ENCODE measurements at places on chromosomes 13 and 19. TPM values are rescaled to one million over a fixed set of nuclear protein-coding genes. Genes with fewer than 3 reads are reported as not detected.

Gene PSG3
- 0.13 TPM for total RNA-seq

Gene RNF225
- total RNA-seq, result not detected

DNA sequence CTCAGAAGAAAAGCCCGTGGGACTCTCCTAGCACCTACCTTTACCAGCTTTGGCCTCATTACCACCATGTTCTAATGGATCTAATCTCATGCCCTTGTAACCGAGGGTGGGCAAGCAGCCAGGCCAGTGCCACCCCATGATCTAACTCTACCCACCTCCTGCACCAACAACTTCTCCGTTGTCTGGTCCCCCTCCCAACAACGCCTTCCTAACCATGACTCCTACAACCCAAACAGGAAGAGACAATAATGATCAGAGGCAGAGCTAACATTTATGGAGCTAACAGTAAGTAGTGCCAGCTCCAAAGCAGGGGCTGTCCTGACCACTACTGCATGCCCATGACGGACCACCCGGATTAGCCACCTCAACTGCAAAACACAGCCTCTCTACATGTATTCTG lies 3.5 kb downstream of the USP12 start:
- peak overlapping the region; percentile 99 for H3K27ac ChIP-seq
- H3K4me1 ChIP-seq, result peaks cover 49% of the 10 kb centered on the region
- H3K36me3 ChIP-seq, result peaks cover 47% of the 10 kb centered on the region
- no peak for ATAC-seq
- H3K27me3 ChIP-seq, result no peaks in the 10 kb centered on the region

Gene NCAN
- not detected for total RNA-seq

GRCh38 chr13:51559946-51560735 lies 24.1 kb upstream of the WDFY2 start:
- no peaks in the 10 kb centered on the region for H3K36me3 ChIP-seq
- no peak overlapping the region for H3K4me3 ChIP-seq
- peaks cover 4% of the 10 kb centered on the region for H3K27me3 ChIP-seq
- ATAC-seq, result no peak
- no peak overlapping the region for H3K27ac ChIP-seq
- H3K4me1 ChIP-seq, result peaks cover 20% of the 10 kb centered on the region

GRCh38 chr13:113646376-113646775 lies 11.6 kb downstream of the ATP4B start:
- no peak for ATAC-seq
- peaks cover 5% of the 10 kb centered on the region for H3K4me1 ChIP-seq
- H3K36me3 ChIP-seq, result peaks cover 11% of the 10 kb centered on the region
- no peak overlapping the region for H3K4me3 ChIP-seq
- H3K27ac ChIP-seq, result peak overlapping the region; percentile 58

- H3K36me3 ChIP-seq, result no peaks in the 10 kb centered on the region
- H3K4me3 ChIP-seq, result no peak overlapping the region
- H3K27ac ChIP-seq, result no peak overlapping the region
- no peaks in the 10 kb centered on the region for H3K27me3 ChIP-seq
- H3K4me1 ChIP-seq, result no peaks in the 10 kb centered on the region
These were observed 1426.4 kb downstream of the PCDH9 start for GRCh38 chr13:65803530-65804392.

DNA sequence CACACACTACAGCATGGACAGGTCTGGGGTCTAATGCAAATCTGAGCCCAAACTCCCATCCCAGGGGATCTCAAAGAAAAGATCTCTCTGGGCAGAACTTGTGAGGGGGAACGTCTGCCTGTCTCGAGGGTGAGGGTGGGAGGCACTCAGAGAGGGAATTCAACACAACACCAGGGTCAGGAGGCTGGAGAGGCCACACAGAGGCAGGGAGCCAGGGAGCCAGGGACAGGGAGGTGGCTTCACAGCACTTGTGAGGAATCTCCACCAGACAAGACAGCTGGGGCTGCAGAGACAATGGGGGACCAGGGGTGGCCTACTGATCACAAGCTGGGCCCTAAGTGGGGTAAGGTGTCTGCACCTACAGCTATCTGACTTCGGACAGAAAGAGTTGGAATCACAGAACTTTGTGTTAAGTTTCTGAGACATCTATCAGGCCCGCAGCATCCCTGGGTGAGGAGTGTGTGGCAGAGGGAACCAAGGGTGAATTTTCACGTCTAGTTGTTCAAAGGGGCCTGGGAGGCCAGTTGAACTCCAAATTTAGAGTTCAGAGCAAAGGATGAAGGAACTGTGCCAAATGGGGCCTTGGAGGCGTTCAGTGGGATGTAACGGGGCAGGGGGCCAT lies 12.7 kb upstream of the AKAP8L start:
- ATAC-seq, result no peak
- H3K4me1 ChIP-seq, result peaks cover 20% of the 10 kb centered on the region
- H3K27me3 ChIP-seq, result no peaks in the 10 kb centered on the region
- peak overlapping the region; percentile 92 for H3K4me3 ChIP-seq
- peak overlapping the region; percentile 96 for H3K27ac ChIP-seq

DNA sequence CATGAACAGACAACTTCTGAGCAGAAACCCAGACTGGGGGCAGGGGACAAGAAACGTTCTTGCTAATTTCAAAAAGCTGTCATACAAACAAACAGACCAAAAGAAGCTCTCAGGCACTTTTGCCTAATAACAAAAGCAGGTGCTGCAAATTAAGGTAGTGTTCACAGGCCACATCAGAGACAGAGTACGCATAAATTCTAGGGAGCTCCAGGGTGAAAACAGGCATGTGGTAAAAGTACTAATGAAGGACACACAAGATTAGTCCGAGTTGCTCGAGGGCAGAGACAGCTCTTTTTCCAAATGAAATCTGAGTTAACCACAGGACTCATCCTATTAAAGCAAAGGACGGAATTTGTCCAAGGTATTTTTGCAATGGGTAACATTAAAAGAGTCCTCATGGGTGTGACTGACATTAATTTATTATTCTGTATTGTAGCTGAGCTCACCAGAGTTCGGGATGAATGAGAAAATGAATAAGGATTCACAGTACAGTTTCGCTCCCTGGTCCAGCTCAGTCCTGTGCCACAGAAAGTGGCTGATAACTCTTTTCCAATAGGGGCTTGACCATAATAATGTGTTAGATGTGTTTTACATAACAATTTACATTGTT lies 197.3 kb downstream of the LHFPL6 start:
- no peaks in the 10 kb centered on the region for H3K4me1 ChIP-seq
- ATAC-seq, result no peak
- no peaks in the 10 kb centered on the region for H3K36me3 ChIP-seq
- H3K27me3 ChIP-seq, result peaks cover 16% of the 10 kb centered on the region
- H3K27ac ChIP-seq, result no peak overlapping the region
- H3K4me3 ChIP-seq, result no peak overlapping the region

Gene NLRP9
- total RNA-seq, result not detected

GRCh38 chr13:110195547-110196485 lies 111.1 kb downstream of the COL4A1 start:
- no peaks in the 10 kb centered on the region for H3K36me3 ChIP-seq
- H3K4me1 ChIP-seq, result no peaks in the 10 kb centered on the region
- ATAC-seq, result no peak
- no peak overlapping the region for H3K27ac ChIP-seq

DNA sequence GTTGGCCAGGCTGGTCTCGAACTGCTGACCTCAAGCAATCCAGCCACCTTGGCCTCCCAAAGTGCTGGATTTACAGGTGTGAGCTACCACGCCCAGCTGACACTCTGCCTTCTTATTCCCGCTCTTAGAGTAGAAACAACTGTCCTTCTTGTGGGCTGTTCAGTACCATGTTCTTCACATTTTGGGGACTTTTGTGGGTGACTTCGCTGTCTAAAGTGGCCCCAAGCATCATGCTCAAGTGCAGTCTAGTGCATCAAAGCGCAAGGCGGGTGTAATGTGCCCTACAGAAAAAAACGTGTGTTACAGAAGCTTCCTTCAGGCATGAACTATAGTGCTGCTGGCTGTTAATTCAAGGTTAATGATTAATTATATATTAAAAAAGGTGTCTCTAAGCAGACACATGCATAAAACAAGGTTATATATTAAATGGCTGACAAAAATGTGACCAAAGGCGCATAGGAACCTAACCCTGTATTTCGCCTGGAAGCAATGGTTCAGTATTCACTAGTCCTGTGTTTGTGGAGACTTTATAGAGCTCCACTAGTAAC lies 38.3 kb downstream of the ABCC4 start:
- no peak overlapping the region for H3K4me3 ChIP-seq
- no peaks in the 10 kb centered on the region for H3K4me1 ChIP-seq
- no peak for ATAC-seq
- no peaks in the 10 kb centered on the region for H3K27me3 ChIP-seq

DNA sequence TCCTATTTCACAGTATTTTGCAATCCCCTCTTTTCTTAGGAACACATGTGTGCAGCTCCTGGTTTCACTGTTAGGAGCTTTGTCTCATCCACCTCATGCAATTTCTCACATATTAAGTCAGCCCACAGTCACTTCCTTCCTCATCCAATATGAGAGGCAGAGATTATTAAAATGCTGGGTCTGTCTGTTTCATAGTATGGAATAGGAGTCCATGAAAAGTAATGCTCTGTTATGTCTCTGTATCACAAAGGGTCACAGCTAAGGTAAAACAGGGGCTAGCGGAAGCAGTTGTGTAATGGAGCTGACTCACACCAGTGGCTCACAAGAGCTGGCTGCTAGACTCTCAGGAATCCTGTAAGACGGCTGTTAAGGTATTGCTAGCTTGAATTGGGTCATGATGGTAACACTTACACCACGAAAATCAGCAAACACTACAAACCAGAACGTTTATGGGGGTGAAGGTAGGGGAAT lies 216.5 kb downstream of the EFNB2 start:
- no peak overlapping the region for H3K27ac ChIP-seq
- H3K27me3 ChIP-seq, result no peaks in the 10 kb centered on the region
- no peak overlapping the region for H3K4me3 ChIP-seq
- H3K36me3 ChIP-seq, result no peaks in the 10 kb centered on the region

Gene SYT3
- total RNA-seq, result not detected

- H3K27me3 ChIP-seq, result no peaks in the 10 kb centered on the region
- ATAC-seq, result no peak
- no peaks in the 10 kb centered on the region for H3K4me1 ChIP-seq
These were observed 12.2 kb downstream of the TJP3 start for GRCh38 chr19:3720349-3720917.

GRCh38 chr19:5308451-5309437 lies 31.9 kb downstream of the PTPRS start:
- H3K36me3 ChIP-seq, result no peaks in the 10 kb centered on the region
- no peak overlapping the region for H3K4me3 ChIP-seq
- peaks cover 9% of the 10 kb centered on the region for H3K27me3 ChIP-seq
- no peaks in the 10 kb centered on the region for H3K4me1 ChIP-seq
